ENCODE measurements at places on chromosomes 1 and 21.

DNA sequence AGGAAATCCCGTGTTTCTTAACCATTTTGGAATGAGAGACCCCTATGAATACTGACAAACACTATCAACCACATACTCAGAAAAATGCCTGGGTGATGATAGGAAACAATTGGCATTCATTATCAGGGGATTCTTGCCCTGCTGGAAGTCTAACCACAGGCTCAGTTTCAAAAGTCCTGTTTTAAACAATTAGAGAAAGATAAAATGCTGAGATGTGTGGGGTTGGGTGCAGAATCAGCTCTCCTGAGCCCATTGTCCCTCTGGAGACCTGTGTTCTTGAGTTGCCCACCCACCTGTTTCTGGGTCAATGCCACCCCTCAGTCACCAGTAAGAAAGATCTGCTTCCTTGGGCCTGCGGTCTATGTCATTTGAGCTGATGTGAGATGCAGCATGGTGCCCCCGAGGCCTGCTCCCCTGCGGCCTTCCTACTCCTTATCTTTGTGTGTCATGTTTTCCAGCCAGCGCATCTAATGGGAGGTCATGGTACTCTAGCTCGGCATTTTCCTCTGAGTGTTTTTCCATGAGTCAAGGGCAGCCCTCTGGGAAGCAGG lies 130.3 kb upstream of the PLXNA2 start:
- no peak for DNase-seq

DNA sequence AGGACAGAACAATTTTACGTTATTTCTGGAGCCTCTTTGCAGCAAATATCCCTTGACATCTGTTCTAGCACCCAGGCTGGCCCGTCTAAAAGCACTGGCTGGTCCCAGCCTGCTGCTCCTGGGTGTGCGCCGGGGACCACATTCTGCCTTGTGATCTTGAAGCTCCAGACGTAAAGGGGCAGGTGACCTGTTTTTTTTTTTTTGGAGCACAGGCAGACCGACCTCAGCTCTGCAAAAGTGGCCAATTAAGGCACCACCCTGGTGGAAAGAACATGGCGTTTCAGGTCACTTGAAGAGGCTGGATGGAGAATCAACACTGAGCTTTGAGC lies 13.8 kb upstream of the CAMTA1 start:
- no peak for DNase-seq

DNA sequence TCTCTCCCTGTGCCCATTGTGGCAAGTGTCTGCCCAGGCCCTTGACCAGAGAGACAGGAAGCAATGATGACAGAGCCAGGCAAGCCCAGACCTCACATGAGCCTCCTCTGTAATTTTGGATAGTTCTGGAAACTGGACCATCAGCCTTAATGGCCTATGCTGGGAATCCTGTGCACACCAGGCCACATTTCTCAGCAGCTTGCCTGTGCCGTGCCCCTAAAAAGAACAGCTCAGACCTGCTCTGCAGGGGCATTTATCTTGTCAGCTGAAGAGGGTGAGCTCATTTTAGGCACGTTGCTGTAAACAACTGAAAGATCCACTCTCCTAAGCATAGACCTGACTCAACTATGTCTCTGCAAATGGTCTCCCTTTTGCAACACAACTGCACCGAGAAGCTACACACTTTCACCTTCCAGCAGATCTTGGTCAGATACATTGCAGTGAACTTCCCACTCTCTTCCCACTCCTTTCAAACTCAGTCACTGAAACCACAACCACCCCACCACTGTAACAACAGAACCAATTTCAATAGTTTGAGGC lies 53.5 kb upstream of the BACH1 start:
- no peak for DNase-seq

DNA sequence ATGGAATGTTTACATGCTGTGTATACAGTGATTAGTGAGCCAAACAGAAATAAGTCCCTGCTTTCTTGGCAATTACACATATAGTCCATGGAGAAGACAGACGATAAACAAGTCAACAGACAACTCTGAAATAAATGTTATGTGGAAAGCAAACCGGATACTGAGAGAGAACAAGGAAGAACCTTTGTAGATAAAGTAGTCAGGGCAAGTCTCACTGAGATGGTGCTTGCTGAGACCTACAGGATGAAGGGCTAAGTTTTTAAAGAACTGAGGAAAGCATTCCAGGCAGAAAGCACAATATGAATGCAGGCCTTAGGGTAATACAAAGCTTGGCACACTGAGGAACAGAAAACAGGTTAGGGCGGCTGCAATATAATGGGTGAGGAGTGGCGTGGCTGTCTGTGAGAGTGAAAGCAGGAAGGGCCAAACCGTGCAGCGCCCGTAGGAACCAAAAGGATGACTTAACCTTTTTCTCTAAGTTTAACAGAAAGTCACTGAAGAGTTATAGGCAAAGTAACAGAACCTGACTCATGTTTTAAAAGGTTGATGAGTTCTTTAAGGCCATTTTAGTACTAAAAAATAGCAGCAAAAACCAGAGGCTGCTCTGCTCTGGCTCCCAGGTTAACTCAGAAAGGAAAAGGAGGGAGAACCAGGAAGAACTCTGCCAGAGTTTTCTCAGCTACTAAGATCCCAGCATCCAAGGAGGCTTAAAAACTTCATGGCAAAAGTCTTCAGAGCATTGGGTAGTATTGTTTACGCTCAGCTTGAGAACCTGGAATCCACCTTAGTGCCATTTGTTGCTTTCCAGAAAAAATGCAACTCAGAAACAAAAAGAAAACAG lies 8.7 kb upstream of the TTF2 start:
- no peak for DNase-seq

GRCh38 chr1:216832192-216832591 lies 109.0 kb upstream of the ESRRG start:
- DNase-seq: no peak

- DNase-seq: no peak
These were observed 83.5 kb upstream of the GADD45A start for GRCh38 chr1:67601539-67601938.

- DNase-seq: no peak
These were observed 41.8 kb upstream of the USP25 start for GRCh38 chr21:15688016-15688415.

DNA sequence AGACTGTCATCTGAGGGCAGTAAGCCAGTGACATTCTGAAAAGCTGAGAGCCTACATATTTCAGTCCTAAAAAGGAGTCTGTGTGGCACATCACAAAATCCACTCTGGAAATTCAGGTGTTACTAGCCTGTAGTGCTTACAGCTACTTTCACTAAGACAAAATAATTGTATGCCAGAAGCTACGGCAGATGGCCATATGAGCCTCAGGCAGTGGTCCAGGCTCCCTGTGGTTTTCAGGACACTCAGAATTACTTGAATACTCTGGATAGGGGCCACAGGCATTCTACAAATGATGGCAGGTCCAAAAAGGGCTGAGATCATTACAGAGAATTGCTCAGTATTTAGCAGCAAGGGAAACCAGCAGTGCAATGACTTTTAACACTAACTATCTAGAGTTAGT lies 527.1 kb downstream of the MRPL39 start:
- DNase-seq: no peak

DNA sequence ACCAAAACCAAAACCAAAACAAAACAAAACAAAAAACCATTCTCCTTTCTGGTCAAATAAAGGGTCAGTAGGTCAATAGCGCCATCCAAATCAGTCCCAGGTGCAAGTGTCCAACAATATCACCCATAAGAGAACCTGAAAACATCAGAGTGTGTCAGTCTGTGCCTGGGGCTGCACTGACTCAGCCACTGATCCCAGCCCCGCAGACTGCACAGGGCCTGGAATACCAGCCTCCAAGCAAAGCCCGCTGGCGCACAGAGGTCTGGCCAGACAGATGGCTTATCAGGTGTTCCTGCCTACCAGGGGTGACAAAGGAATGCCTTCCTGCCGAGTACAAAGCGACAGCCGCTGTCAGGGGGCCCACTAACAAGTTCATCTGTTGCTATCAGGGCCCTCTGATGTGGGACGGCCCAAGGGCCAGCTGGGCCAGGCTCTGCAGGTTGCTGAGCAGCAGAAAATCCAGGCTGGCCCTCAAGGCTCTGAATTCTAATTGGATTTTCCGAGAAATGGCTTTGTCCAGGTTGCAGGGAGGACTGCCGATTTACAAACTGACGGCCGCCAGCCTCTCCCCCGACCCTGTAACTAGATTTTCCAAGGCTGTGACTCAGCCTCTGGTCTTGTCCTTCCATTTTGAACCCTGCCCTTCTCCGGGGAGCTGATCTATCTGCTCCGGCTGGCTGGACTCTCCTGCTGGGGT lies 13.7 kb upstream of the TMEM51 start:
- DNase-seq: no peak

GRCh38 chr1:101588677-101589076 lies 351.9 kb downstream of the S1PR1 start:
- DNase-seq: no peak

DNA sequence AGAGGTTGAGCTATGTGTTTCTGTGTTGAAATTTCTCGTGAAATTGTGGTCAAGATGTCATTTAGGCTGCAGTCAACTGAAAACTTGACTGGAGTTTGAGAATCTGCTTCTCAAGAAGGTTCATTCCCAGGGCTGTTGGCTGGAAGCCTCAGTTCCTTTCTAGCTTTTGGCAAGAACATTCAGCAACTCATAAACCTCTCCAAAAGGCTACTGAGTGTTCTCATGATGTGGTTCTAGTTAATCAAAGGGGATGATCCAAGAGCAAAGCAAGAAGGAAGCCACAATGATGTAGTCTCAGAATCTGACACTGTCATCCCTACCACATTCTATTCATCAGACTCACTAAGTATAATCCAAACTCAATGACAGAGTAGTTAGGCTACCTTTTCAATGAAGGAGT lies 66.6 kb downstream of the SPATA6 start:
- DNase-seq: no peak

DNA sequence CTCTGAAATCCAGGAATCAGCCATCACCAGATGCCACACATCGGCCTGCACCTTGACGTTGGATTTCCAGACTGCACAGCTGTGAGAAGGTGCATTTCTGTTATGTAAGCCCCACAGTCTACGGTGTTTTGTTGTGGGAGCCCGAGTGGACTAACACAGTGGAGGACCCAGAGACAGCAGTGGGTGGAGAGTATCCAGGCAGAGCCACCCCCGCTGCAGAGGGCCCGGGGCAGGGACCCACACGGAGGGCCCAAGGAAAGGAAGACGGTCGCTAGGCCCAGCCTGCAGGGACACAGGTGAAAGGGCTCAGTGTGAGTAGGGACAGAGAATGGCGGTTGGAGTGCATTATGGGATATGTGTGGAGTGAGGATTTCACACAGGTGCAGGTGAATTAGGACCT lies 288.3 kb upstream of the AJAP1 start:
- no peak for DNase-seq

DNA sequence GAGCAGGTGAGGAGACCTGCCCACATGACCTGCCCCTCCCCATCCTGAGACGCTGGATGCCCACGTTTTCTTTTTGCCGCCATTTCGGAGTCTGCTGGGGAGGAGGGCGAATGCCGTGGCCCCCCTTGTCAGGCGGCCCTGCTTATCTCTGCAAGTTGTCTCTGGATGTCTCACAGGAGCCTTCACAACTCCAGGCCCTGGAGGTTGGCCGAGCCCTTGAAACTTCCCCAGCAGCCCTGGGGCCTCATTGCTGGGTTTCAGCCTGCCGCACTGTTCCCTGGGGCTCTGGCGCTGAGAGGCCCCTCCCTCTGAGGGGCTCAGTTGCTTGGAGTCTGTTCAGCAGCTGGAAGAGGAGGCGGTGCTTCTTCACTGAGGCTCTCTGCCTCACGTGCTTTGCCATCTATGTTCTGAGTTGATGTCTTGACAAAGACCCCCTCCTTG lies 29.8 kb upstream of the ZBTB21 start:
- DNase-seq: no peak

- no peak for DNase-seq
These were observed 133.2 kb downstream of the LRIG2 start for GRCh38 chr1:113205980-113206766.

- no peak for DNase-seq
These were observed 14.0 kb upstream of the UMODL1 start for GRCh38 chr21:42056996-42057689.

- DNase-seq: no peak
These were observed 27.8 kb upstream of the NFASC start for GRCh38 chr1:204842892-204843291.

DNA sequence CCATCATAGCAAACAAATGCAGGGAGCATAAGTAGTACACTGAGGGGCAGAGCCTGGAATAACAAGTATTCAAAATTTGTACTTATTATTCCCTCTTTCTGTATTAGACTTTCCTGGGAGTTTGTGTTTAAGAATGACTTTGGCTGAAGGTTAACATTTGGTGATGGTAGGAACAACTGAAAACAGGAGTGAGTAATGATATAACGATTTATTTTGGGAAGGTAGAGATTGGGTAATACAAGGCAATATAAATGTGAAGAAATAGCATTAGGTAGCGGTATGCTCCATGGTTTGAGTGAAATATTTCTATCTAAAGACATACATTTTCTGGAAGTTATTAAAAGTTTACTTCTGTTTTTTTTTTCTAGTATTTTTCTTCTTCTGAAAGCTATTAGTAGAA lies 18.5 kb upstream of the C1orf21 start:
- no peak for DNase-seq

DNA sequence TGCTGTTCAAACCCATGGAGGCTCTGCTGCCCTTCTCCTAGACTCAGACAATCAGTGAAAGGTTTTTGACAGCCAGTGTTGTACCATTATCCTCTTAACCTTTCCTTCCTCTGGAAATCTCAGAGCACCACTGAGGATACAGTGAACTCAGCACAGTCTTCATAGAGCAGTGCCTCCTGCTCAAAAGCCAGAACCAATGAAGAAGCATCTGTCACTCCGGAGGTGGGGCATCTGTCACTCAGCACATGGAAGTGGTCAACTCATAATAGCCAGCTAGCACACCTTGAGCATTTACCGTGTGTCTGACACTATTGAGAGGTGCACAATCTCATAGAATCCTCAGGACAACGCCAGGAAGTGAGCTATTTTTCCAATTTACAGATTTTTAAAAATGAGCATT lies 62.4 kb downstream of the NMNAT2 start:
- no peak for DNase-seq

GRCh38 chr21:44337941-44338895 lies 972 bp downstream of the CFAP410 start:
- peak; percentile 58 for DNase-seq

- no peak for DNase-seq
These were observed 4.3 kb upstream of the S100A8 start for GRCh38 chr1:153395136-153395685.

GRCh38 chr1:28314547-28314941 lies 14.3 kb upstream of the MED18 start:
- no peak for DNase-seq

DNA sequence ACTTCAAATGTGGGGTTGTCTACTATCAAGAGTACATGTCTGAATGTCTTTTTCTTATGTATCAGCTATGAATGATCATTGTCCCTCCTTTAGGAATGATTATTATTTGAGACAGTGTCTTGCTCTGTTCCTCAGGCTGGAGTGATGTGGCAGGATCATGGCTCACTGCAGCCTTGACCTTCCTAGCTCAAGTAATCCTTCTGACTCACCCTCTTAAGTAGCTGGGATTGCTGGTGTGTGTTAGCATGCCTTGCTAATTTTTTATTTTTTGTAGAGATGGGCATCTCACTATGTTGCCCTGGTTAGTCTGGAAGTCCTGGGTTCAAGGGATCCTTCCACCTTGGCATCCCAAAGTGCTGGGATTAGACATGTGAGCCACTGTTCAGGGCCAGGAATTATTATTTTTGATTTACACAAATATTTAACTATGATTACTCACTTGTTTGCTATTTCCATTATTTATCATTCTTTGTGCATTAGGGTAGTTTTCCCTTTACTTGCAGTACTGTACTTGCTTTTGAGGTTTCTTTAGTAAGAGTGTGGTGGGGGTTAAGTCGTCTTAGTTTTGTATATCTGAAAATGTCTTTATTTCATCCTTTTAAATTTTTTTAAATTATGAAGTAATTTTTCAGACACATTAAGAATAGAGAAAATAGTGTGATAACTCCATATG lies 12.8 kb downstream of the S100A7 start:
- no peak for DNase-seq
